ENCODE measurements at places on chromosomes 3 and 15.

GRCh38 chr3:67648229-67648628 lies 6.2 kb downstream of the SUCLG2 start:
- DNase-seq = no peak

DNA sequence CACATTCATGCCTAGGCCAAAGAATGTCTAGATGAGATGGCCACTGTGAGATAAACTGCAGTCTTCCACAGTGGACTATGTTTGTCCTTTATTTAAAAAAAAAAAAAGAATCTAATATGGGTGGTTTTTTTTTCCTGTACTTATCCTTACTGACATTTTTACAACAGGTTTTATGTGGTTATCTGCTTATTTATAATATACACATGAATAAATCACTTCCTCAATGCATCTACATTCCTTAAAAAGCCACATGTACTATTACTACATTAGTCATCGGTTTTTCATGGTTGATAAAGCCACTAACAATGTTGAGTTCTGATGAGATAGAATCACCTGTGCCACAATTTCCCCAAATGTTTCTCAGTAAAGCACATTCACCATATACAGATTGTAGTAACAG lies 341.3 kb upstream of the THBS1 start:
- DNase-seq = no peak

DNA sequence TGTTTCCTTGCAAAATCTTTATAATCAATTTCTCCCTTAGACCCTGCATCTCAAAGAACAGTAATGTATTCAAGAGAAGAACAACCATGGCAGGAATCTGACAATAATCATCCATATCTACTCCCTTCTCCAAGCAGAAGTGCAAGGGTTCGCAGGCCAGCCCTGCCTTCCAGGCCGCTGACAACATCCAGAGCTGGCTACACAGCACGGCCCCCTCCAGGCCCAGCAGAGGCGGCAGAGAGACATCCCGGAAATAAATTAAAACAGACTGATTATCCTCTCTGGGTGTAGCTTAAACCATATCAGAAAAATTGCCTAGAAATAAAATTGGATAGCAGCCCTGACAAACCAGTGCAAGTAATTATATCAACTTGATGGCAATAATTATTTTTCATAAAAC lies 223.3 kb downstream of the FAM43A start:
- no peak for DNase-seq

GRCh38 chr3:37981348-37981664 lies 9.3 kb upstream of the VILL start:
- no peak for DNase-seq

DNA sequence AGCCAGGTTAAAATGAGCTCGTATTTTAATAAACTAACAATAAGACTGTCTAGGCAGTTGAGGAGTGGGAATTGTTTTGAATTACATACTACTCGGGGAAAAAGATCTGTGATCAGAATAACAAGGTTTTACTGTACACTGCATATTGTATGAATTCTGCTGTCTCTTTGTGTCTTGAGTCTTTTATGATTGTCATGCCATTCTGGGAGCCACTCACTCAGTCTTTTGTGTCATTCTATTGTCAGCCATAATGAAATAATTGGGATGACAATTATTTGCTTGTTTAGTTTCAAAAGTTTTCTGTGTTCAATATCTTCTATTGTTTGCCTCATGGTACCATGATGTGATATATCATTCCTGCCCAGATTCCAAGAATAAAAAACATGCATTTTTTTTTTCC lies 339.6 kb upstream of the TBL1XR1 start:
- DNase-seq = no peak

- DNase-seq = no peak
Measured at GRCh38 chr3:113625834-113626233, 70.6 kb downstream of the USF3 start.

DNA sequence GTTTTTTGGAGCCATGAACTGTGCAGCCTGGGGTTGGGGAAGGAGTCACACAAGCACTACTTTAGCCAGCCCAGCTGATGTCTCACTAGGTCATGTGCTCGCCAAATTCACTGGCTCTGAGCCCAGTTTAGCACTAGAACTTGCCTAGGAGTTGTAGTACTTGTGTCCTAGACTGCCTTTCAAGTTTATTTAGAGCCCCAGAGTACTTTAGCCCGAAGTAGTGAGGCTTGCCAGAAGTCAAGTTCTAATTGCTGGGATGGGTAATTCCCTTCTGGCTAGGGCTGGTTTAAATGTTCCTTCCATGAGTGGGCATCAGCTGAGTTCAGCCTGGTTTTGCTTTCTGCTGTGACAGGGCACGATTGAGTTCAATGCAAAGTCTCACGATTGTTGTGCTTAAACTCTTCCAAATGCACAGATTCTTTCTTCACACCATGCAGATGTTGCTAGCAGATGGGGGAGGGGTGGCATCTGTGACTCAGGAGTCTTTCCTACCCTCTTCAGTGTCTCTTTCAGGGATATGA lies 228.2 kb upstream of the ZPLD1 start:
- DNase-seq = no peak

GRCh38 chr3:113981803-113982202 lies 34.0 kb downstream of the ZDHHC23 start:
- no peak for DNase-seq

GRCh38 chr3:172530101-172530561 lies 6.9 kb upstream of the TNFSF10 start:
- DNase-seq = no peak

- DNase-seq = no peak
Measured at GRCh38 chr15:73336756-73337155, 32.0 kb downstream of the HCN4 start.

GRCh38 chr15:78049691-78050440 lies 27.6 kb downstream of the TBC1D2B start:
- no peak for DNase-seq

- no peak for DNase-seq
Measured at GRCh38 chr15:57165992-57166391, 210.3 kb upstream of the CGNL1 start.

- DNase-seq = no peak
Measured at GRCh38 chr3:186616299-186616617, 3.4 kb downstream of the AHSG start.

GRCh38 chr15:81011593-81011992 lies 10.9 kb downstream of the TLNRD1 start:
- DNase-seq = no peak

DNA sequence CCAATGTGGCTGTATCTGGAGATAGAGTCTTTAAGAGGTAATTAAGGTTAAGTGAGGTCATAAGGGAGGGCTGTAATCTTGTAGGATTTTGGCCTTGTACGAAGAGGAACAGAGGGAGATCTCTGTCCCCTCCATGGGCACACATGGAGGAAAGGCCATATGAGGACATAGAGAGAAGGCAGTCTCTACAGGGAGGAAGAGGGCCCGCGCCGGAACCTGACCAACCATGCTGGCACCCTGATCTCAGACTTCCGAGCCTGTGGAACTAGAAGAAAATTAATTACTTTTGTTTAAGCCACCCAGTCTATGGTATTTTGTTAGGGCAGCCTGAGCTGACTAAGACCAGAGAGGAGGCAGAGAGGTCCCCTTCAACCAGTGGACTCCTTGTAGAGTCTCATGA lies 17.7 kb upstream of the MRPS22 start:
- no peak for DNase-seq

DNA sequence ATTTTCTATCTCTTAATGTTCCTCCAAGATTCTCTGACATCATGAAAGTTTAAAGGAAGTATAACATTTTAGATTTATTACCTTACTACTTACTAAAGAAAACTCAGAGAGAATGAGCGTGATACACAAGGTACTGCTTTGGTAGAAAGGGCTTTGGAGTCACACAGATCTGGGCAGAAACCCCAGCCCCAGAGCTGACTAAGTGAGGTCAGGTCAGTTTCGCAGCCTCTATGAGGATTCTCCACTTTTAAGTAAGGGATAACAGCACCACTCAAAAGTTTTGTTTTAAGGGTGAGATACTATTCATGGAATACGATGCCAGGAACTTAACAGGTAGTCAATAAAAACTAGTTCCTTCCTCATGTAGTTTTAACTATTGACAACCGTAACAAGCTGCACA lies 76.1 kb downstream of the CLDN11 start:
- no peak for DNase-seq

DNA sequence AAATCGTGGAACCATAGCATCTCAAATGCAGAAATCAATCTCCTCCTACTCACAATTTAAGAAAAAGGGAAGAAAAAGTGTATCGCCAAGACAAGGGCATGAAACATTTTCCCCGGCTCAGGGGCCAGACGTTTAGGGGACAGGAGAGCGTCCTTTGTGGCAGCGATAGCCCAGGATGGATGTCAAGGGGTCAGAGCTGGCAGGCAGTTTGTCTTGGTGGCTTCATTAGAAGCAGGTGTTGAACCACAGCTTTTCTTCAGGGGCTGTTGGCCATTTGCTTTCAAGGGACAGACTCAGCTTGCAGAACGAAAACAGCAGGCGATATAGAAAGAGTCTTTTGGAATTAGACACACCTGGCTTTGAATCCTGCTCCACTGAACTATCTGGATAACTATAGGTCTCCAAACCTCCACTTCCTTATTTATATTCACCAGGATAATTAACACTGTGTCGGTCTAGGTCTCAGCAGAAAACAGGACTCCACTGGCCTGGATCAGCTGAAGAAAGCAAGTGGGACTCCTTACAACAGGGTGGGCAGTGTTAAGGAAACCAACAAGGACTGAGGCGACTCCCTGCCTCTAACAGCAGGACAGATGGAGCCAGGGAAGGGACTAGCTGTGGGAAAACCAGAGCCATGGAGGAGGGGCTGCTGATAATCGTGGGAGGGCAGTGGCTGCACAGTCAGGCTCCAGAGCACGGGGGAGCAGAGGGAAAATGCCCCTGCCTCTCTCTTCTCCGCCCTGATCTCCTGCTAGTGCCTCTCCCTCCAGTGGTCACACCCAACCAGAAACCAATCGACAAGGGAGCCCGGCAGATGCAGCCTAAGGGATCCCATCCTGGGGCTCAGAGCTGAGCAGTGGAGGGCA lies 123.6 kb downstream of the LIPC start:
- no peak for DNase-seq

GRCh38 chr3:88678747-88679146 lies 428.7 kb upstream of the EPHA3 start:
- DNase-seq = no peak

GRCh38 chr3:113000691-113001090 lies 9.9 kb downstream of the GTPBP8 start:
- DNase-seq = no peak

DNA sequence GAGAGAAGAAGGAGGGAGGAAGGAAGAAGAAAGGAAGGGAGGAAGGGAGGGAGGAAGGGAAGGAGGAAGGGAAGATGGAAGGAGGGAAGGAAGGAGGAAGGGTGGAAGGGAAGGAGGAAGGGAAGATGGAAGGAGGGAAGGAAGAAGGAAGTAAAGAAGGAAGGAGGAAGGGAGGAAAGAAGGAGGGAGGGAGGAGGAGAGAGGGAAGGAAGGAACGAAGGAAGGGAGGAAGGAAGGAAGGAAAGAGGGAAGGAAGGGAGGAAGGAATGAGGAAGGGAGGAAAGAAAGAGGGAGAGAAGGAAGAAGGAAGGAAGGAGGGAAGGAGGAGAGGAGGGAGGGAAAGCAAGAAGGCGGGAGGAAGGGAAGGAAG lies 31.8 kb upstream of the ALDH1L1 start:
- no peak for DNase-seq

GRCh38 chr3:43435706-43436105 lies 149.4 kb downstream of the SNRK start:
- no peak for DNase-seq
